Hematopoietic multipotent progenitor cell treated with erythropoietin and hydrocortisone succinate and interleukin-3 and kit ligand, for 17 days (in vitro differentiated cells): ENCODE measurements at places on chromosomes 5 and 9.
A peak's percentile ranks its signal among the peaks of the same experiment; 100 is the strongest.

DNA sequence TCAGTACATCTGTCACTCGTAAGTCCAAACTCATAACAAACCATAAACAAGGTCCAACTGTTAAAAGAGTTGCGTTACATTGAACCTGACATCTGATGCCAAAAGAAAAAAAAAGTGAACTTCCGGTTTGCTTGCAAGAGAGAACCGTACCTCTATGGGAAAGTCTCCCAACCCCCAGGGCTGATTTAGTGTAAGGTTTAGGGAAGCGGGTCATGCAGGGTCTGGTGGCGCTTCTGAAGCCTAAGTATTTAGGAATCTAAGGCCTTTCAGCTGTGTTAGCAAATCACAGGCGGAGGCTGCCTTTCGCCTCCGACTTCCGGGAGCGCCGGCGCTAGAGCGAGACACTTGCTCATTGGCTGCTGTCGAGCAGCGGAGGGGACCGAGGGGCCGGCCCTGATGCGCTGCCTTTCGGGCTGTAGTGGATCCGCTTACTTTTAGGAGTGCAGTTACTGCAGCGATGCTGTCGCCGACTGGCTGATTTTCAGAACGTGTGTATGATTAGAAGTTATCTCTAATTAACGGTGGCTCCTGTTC, 12.0 kb upstream of the GNPDA1 start:
- DNase-seq, result peak; percentile 64

GRCh38 chr5:88889189-88890069, 6.4 kb upstream of the MEF2C start:
- no peak for DNase-seq

DNA sequence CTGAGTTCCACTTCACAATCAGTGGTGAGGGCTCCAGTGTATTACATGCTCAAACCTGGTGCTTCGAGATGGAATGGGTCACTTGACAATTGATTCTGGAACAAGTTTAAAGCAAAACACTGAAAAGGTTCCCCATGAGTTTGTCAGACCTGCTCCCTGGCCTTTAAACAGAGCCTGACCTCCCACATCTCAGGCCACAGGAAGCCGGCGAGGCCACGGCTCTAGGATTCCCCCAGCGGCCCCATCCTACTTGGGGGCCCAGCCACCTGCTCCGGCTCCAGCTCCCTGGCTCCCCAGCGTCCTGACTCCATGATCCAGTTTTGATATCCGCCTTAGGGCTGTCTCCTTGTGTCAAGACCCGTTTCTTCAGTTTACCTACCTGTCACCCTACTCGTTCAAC, 62.0 kb downstream of the TTLL11 start:
- no peak for DNase-seq

- DNase-seq, result no peak
Observed at GRCh38 chr9:98117984-98118639, 910 bp downstream of the TRIM14 start.

- no peak for DNase-seq
Observed at GRCh38 chr5:93072831-93073459, 508.1 kb downstream of the NR2F1-AS1 start.

DNA sequence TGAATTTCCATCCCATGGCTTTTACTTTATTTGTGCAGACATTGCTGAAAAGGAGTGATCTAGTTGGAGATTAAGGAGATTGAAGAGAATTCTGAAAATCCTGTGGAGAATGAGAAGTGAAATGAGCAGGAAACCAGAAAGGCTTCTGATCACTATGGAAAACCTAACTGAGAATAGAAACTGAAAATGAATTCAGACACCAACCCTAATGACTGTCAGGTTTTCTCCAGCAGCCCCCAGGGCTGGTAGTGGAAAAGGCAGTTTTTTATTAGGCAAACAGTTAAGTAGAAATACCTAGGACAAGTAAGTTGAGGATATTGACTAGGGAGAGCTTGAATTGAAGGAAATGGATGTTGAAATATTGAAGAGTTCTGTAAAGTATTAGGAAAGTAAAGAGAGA, 14.7 kb upstream of the ARRDC3 start:
- DNase-seq, result no peak

DNA sequence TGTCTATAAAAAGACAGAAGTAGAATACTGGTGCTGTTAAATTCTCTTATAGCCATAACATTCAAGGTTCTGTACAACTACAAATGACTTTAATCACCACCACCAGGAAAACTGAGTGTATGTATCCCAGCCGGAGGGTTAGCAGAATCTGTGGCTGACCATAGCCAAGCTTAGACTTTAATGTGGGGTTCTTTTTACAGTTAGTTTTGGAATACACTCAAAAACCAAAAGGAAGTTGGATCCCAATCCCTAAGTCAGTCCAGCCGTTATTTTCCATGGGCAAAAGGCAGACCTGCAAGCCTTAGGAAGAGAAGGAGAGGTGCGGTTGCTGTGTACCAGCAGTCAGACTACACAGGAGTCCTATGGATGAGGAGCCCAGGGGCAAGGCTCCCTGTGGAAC, 179.8 kb downstream of the ENC1 start:
- no peak for DNase-seq
